ENCODE measurements at places on chromosomes 7 and 10.

GRCh38 chr10:10647331-10647730 is 370.3 kb upstream of the CELF2 start:
- no peak for DNase-seq

DNA sequence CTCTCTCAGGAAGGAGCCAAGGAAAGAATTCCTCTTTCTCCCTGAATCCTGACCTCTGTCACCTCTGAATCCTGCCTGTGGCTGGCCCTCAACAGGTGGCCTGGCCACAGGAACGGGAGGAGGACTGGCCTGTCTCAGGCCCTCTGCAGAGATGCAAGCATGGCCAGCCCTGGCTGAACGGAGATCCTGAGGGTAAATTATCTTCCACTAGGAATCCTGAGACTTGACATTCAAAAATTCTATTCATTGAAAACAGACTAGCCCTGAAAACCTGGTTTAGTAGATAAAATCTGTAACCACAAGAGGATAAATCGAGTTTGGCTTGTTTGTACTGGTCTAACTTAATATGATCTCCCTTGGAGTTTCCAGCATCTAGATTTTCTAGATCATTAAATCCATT is 579.3 kb downstream of the LRMDA start:
- DNase-seq = no peak

DNA sequence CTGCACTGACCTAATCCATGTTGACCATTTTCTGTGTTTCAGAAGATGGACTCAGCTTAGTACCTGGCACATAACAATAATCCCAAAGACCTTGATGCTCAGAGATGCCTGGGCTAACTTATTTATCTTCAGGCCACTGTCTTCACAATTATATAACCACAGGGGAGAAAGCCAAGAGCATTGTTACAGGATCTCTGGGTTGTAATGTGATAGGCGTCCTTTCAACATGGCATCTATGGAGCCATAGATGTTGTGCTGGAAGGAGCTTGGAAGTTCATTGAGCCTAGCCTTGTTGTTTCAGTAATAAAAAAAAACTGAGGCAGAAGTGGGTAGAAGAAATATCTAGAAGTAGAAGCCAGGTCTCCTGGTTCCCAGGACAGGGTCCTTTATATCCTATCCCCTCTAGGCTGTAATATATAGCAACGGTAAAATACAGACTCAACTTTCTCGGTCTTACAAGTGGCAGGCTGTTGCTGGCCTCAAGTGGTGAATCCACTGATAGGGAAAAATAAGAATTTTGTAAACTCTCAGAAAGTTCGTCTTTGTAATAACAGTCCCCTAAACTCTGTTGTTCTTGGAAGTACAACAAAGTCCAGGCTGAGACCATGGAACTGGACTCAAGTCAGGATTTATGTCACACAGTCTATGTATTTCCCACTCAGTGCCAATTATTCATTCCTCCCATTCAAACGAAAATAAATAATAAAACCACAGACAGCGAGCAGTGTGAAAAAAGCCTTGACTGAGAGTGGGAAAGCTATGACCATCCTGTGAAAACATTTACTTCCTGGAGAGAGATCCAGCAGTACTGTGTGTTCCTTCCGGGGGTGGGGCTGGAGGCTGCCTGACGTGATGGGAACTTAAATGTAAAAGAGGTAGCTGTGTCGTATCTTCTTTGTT is 277.6 kb downstream of the REEP3 start:
- DNase-seq = no peak

- DNase-seq = no peak
These were observed 36.7 kb downstream of the GNG11 start for GRCh38 chr7:93958216-93958615.

- DNase-seq = no peak
These were observed 5.1 kb downstream of the PRLHR start for GRCh38 chr10:118590334-118590733.
